G401 (cell line): ENCODE measurements at places on chromosomes 11 and 22. TPM values are rescaled to one million over a fixed set of nuclear protein-coding genes. Genes with fewer than 3 reads are reported as not detected.

GRCh38 chr11:118410055-118410745 lies 8.8 kb downstream of the ATP5MG start:
- DNase-seq = no peak

GRCh38 chr22:37275622-37276021 lies 6.7 kb upstream of the CYTH4 start:
- no peak for DNase-seq

GRCh38 chr11:125289419-125290098 lies 125.0 kb downstream of the PKNOX2 start:
- no peak for DNase-seq

GRCh38 chr11:1308743-1309497 lies 512 bp downstream of the TOLLIP start:
- no peak for DNase-seq

- no peak for DNase-seq
Observed at GRCh38 chr22:25358421-25359170, 139.2 kb downstream of the CRYBB2 start.

DNA sequence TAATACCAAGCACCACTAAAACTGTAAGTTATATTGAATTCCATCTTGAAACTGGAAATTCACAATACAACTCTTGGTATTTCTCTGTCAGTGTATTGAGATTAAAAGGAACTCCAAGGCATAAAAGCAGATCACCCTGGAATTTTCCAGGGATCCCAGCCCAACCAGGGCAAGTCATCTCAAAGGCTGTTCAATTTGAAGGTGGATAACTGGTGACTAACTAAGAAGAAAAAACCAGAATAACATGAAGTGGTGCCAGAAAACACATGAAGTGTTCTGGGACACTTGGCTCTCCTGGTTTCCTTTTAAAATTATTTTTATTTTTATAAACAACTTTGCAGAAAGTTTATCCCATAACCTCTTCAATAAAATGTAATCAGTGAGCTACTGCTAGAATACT lies 7.8 kb upstream of the BMAL1 start:
- no peak for DNase-seq

DNA sequence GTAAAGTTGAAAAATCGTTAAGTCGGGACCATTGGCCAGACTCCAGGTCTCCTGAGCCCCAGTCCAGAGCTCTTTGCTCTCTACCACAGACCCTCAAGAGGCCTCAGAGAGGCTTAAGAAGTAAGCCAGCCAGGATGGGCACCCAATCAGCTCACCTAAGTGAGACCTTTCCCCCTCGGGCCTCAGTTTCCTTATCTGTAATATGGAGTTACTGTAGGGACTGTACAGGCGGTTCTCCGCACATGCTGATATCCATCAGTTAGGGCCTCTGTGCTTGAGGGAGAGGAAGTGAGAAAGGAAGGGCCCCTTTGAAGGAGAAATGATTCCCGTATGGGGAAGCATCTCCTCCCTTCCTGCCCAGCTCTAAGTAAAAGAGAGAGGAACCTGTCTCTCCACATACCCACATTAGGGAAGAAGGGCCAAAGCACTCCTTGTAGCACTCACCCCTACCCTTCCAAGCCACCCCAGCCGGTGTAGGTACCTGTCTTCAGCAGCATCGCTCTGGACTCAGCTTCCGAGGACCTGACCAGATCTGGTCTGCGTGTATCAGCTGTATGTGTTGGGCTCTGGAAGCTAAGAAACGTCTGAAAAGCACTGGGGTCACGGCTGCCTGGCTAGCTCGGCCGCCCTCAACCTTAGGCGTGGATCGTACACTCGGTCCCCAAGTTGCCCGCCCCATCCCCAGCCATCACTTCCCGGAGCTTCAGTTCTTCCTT lies 653 bp downstream of the NAGA start:
- DNase-seq = no peak

DNA sequence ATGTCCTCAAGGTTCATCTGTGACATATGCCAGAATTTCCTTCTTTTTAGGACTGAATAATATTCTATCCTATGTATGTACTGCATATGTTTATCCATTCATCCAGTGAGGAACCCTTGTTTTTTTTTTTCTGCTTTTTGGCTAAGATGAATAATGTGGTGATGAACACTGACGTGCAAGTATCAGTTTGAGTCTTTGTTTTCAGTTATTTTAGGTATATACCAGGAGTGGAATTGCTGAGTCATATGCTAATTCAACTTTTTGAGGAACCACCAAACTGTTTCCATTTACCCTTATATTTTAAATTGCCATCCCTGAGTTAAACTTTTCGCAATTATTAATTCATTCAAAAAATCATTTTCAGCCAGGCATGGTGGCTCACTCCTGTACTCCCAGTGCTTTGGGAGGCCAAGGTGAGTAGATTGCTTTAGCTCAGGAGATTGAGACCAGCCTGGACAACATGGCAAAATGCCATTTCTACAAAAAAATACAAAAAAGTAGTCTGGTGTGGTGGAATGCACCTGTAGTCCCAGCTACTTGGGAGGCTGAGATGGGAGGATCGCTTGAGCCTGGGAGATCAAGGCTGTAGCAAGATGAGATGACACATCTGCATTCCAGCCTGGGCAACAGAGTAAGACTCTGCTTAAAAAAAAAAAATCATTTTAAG lies 64.2 kb downstream of the MICAL2 start:
- DNase-seq = peak; percentile 9

GRCh38 chr11:60754887-60755286 lies 1.8 kb upstream of the MS4A15 start:
- no peak for DNase-seq

The NRGN gene
- 1.5 TPM in 1 of 2 replicates, not detected in the other for total RNA-seq

The CSNK2A3 gene
- total RNA-seq = 5.7 and 8.6 TPM in 2 replicates

The PACS1 gene
- total RNA-seq = 10.5 and 23.2 TPM in 2 replicates
